PC-3 (cell line): ENCODE measurements at places on chromosomes 6 and 20.

- peak; percentile 54 for DNase-seq
Observed at GRCh38 chr6:135251498-135252441, 70.7 kb downstream of the MYB start.

DNA sequence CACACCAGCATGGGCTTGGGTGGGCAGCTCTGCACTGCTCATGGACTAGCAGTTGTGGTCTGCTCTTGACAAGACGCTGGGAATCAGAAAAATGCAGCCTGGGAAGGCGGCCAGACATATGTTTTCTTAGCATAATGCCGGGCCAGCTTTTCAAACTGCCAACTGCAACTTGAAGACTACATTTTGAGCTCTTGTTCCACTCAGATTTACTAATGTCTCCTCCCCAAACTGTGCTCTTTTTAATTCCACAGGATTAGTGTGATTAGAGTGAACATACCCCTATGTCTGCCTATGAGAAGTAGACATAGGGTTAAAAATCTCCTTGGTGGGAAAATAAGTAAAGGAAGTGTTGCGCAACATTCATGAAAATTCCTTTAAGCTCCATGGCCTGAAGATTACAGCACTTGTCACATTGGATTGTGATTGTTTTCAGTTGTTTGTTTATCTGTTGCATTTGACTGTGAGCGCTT is 5.3 kb upstream of the FNDC1 start:
- DNase-seq, result no peak

GRCh38 chr6:149129371-149130077 is 188.0 kb upstream of the TAB2 start:
- peak; percentile 86 for DNase-seq

DNA sequence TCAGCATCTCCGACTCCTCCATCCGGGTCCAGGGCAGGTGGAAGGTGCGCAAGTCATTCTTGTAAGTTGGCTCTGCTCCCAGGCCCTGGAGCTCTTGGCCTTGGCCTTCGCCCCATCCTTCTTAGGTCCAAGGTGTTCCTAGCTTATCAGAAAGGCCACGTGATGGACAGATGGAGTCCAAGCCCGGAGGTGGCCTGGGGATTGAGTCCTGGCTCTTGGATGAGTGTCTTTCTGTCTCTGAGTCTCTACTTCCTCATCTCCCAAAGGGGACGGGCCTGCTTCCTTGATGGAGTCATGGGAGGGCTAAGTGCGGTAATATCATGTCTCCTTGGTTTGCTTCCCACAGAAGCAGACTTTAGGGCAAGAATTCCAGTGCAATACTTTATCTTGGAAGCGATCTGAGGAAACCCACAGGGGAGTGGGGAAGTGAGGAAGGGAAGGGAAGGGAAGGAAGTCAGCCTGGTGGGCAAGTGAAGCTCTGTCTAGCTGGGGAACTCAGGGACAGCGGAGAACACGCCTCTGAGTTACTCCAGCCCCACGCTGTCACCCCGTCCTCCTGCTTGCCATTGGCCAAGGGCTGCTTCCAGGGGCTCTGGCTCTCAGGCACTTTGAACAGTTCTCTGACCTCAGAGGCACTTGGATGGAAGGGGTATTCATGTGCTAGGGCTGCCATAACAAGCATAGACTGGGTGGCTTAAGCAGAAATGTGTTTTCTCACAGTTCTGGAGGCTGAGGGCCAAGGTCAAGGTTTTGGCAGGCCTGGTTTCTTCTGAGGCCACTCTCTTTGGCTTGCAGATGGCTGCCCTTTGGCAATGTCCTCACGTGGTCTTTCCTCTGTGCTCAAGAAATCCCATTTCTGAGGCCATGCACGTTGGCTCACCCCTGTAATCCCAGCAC is 4.8 kb downstream of the LBP start:
- no peak for DNase-seq

DNA sequence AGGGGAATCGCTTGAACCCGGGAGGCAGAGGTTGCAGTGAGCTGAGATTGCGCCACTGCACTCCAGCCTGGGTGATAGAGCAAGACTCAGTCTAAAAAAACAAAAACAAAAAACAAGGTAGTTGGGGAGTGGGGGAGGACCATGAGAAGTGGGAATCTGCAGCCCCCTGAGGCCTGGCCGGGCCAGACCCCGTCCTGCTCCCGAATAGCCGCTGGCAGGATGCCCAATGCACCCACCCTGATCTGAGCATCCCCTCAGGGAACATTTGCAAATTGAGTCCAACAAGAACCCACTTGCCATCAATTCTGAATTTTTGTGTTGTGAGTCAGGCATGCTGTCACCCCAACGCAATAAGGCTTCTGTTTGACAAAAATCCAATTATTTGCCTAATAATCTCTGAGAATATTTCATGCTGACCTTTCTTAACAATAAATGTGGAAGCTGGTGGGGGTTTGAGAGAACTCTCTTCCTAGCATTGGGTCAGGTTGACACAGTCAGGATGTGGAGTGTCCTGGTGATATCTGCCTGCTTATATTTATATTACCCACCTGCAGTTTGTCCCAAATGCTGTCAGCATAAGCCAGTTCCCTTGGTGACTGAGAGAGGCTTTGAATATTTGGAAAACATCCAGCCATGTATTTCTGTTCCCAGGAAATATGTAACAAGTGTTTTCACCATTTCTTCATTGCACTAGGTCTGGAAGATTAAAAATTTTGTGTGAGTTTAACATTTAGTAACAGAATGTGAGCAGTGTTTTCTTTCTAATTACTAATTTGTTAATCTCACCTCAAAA is 28.4 kb upstream of the FRMD1 start:
- DNase-seq, result no peak

- no peak for DNase-seq
Observed at GRCh38 chr6:107607116-107607515, 117.2 kb downstream of the SOBP start.

- DNase-seq, result peak; percentile 40
Observed at GRCh38 chr6:2843138-2843740, 1.6 kb upstream of the SERPINB1 start.

GRCh38 chr6:148242180-148242579 is 100.5 kb upstream of the SASH1 start:
- no peak for DNase-seq

DNA sequence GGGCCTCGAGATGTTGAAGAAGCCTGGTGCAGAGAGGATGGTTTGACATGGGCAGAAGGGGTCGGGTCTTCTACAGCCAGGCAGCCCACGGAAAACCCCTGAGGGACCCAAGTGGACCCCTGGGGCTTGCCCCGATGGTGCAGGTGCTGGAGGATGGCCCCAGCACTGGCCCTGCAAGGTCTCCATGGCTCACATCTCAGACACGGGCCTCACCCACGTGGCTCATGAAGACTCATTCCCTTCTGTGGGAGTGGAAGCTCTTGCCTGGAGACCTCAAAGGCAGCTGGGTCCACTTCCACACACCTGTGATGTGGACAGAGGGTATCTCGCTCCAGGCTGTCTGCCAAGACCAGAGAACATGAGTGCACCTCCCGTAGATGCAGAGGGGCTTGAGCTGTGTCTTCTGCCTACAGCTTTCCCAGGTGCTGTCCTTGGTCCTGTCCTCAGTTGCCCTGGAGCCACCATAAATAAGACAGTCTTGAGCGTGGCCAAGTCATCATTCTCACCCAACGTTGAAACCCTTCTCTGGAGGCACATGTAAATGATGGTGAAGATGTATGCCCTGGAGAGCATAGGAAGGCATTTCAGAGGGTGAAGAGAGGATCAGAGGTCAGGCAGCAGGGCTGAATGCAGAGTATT is 108.0 kb downstream of the SYNDIG1 start:
- peak; percentile 26 for DNase-seq

- no peak for DNase-seq
Observed at GRCh38 chr20:58839991-58840747, 10.5 kb downstream of the GNAS-AS1 start.

GRCh38 chr6:71681234-71681867 is 205.0 kb upstream of the RIMS1 start:
- DNase-seq, result no peak

- no peak for DNase-seq
Observed at GRCh38 chr6:47302043-47302442, 7.7 kb downstream of the TNFRSF21 start.

DNA sequence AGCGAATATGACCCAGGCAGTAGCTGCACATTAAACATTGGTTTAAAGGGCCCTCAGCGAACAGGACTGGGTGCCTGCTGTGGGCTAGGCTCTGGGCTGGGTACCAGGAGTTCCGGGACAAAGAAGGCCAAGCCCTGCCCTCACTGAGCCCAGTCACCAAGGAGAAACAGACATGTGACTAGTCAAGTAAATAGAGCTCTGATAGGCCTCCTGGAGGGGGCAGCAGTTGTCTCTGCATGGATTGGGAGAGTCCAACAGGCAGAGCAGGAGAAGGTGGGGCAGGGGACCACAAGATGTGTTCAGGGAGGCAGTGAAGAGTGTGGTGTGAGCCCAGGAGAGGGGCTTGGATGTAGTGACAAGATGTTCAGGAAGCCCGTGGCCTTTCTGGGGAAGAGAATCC is 3.1 kb downstream of the HM13 start:
- peak; percentile 73 for DNase-seq
